ENCODE measurements at places on chromosomes 3 and 15. TPM values are rescaled to one million over a fixed set of nuclear protein-coding genes. Genes with fewer than 3 reads are reported as not detected.

Gene CHRNA5
- 1.8 TPM for polyA plus RNA-seq

Gene PLSCR5
- polyA plus RNA-seq = not detected

Gene ZNF662
- 13.3 TPM for polyA plus RNA-seq

Gene GNAT1
- polyA plus RNA-seq = not detected

Gene IL17RD
- polyA plus RNA-seq = 40.6 TPM

Gene CEP97
- 11.5 TPM for polyA plus RNA-seq

Gene SEMA3F
- 14.9 TPM for polyA plus RNA-seq

Gene ITIH1
- polyA plus RNA-seq = not detected

Gene IGDCC3
- polyA plus RNA-seq = 3.0 TPM

Gene SH2D7
- polyA plus RNA-seq = 0.13 TPM

Gene CACNA1D
- polyA plus RNA-seq = 2.3 TPM

Gene CD80
- polyA plus RNA-seq = 0.04 TPM

Gene UROC1
- not detected for polyA plus RNA-seq

Gene GPX1
- 146 TPM for polyA plus RNA-seq

Gene TMEM207
- not detected for polyA plus RNA-seq

Gene CACNA2D3
- polyA plus RNA-seq = 2.2 TPM

Gene SEMA4B
- polyA plus RNA-seq = 4.8 TPM

Gene FOXB1
- not detected for polyA plus RNA-seq

Gene GOLGB1
- polyA plus RNA-seq = 38.0 TPM

Gene RAB8B
- 17.4 TPM for polyA plus RNA-seq

Gene DUOX2
- polyA plus RNA-seq = 0.09 TPM

Gene GPR149
- polyA plus RNA-seq = not detected

Gene XCR1
- polyA plus RNA-seq = 0.60 TPM

Gene CHRM5
- polyA plus RNA-seq = 0.05 TPM

Gene TRIM59
- 8.8 TPM for polyA plus RNA-seq

Gene ETV5
- polyA plus RNA-seq = 31.0 TPM

Gene ECE2
- not detected for polyA plus RNA-seq

Gene GPD1L
- polyA plus RNA-seq = 28.1 TPM

Gene ISLR
- polyA plus RNA-seq = 195 TPM

Gene ZPLD1
- polyA plus RNA-seq = 0.05 TPM

Gene MYO1E
- 38.5 TPM for polyA plus RNA-seq

Gene LRRC34
- polyA plus RNA-seq = 5.1 TPM

Gene AMOTL2
- polyA plus RNA-seq = 54.3 TPM

Gene MEGF11
- polyA plus RNA-seq = 0.31 TPM

Gene GOLGA8Q
- 3.4 TPM for polyA plus RNA-seq

Gene NR1I2
- 0.32 TPM for polyA plus RNA-seq

Gene IQCH
- polyA plus RNA-seq = 0.91 TPM

Gene NRROS
- polyA plus RNA-seq = 6.1 TPM

Gene SIDT1
- 1.8 TPM for polyA plus RNA-seq

Gene HGD
- not detected for polyA plus RNA-seq

Gene P2RY1
- 8.0 TPM for polyA plus RNA-seq

Gene CLDN16
- 0.08 TPM for polyA plus RNA-seq

Gene OR5H2
- not detected for polyA plus RNA-seq

Gene LDHAL6B
- polyA plus RNA-seq = not detected

Gene STAB1
- 53.8 TPM for polyA plus RNA-seq

Gene RFT1
- polyA plus RNA-seq = 15.4 TPM

Gene TRH
- 0.28 TPM for polyA plus RNA-seq

Gene RARRES1
- polyA plus RNA-seq = 5.1 TPM
